Melanocyte of skin (primary cell): ENCODE measurements at places on chromosomes 7 and 10. TPM values are rescaled to one million over a fixed set of nuclear protein-coding genes. Genes with fewer than 3 reads are reported as not detected.

DKK1 gene
- 20.6 and 24.5 TPM in 2 replicates for total RNA-seq

CYP2C9 gene
- not detected in 2 replicates for total RNA-seq

PPP1R3A gene
- not detected in 2 replicates for total RNA-seq

BNIP3 gene
- total RNA-seq, result 46.0 and 59.1 TPM in 2 replicates

ADAM22 gene
- total RNA-seq, result 1.7 and 3.6 TPM in 2 replicates

SLC29A3 gene
- total RNA-seq, result 0.69 and 1.5 TPM in 2 replicates

EPO gene
- total RNA-seq, result not detected in 2 replicates

PLEKHS1 gene
- under 0.01 and 0.15 TPM in 2 replicates for total RNA-seq

SOSTDC1 gene
- 0.31 TPM in 1 of 2 replicates, not detected in the other for total RNA-seq

KLF14 gene
- total RNA-seq, result not detected in 2 replicates

FOXP2 gene
- total RNA-seq, result 5.5 and 6.2 TPM in 2 replicates

SFRP5 gene
- under 0.01 TPM in 1 of 2 replicates, not detected in the other for total RNA-seq

TYW1B gene
- 4.5 and 6.9 TPM in 2 replicates for total RNA-seq
